Stimulated activated CD8-positive, alpha-beta memory T cell treated with anti-CD3 and anti-CD28 coated beads, Interleukin-2, amount 100 ng/mL, for 48 hours (primary cell): ENCODE measurements at places on chromosomes 6 and 20.

DNA sequence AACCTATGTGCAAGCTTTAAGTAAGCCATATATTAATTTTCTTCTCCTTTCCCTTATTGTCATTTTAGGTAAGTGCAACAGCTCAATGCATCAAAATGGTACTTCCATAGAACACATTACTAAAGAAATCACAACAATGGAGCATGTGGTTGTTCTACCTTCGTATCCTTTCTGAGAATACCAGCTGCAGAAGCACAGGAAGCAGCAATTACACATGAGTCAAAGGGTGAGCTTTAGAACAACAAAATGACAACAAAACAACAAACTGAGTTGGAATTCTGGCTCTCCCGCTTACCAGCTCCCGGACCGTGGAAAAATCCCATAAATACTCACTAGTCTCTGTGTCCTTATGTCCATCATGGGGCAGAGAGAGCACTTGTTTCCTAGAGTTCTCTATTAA is 108.9 kb downstream of the BCAS1 start:
- no peak for DNase-seq

- DNase-seq: no peak
Measured at GRCh38 chr6:104713982-104714381, 145.7 kb downstream of the HACE1 start.

DNA sequence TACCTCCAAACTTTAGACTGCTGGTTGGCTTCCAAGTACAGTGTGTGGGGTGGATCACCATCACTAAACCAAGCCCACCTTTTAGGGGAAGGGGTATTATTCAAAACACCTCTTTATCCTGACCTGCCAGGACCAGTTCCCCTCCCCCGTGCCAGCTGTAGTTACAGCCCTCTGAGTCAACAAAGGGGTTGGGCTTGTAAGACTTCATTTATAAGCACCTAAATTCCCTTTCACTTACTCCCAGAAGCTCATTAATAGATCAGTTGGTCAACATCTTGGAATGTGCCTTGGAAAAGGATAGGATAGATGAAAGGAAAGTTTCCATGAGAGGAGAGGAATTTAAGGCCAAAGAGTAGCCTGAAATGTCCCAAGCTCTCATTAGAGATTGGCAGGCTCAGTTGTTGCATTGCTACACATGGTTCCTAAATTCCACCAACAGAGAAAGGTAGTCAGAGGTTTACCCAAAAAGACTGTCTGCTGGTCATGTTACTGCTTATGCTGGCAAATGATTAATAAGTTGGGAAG is 59.2 kb downstream of the TNFAIP3 start:
- DNase-seq: peak; percentile 40

DNA sequence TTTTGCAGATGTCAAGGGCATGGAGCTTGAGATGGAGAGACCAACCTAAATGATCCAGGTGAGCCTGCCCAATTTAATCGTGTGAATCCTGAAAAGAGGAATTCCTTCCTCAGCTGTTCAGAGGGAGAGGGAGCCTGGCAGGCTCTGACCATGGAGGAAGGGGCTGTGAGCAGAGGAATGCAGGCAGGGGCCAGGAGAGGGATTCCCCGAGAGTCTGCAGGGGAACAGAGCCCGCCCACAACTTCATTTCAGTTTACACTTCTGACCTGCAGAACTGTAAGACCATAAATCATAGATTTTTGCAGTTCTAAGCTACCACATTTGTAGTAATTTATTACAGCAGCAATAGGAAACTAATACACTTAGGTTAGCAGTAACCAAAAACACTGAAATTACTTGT is 164.1 kb downstream of the TBXT start:
- no peak for DNase-seq

DNA sequence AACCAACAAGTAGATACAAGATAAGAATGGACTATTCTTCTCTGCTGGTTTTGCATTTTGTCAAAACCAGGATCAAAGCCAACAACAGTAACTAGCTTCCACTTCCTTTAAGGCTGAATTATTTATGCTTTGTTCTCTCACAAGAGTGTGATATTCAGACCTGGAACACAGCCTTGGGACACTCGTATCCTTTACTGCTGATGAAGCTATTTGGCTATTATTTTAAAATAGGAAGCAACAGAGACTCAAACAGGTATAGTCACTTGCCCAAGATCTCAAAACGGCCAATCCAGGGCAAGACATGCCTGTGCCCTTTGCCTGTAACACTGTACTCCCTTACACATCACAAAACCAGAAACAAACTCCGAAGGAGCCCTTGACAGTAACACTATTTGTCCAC is 19.9 kb downstream of the SPTLC3 start:
- no peak for DNase-seq

GRCh38 chr6:10643201-10643651 is 51.2 kb downstream of the C6orf52 start:
- DNase-seq: no peak

GRCh38 chr6:106974999-106975737 is 639 bp upstream of the CD24 start:
- DNase-seq: no peak

DNA sequence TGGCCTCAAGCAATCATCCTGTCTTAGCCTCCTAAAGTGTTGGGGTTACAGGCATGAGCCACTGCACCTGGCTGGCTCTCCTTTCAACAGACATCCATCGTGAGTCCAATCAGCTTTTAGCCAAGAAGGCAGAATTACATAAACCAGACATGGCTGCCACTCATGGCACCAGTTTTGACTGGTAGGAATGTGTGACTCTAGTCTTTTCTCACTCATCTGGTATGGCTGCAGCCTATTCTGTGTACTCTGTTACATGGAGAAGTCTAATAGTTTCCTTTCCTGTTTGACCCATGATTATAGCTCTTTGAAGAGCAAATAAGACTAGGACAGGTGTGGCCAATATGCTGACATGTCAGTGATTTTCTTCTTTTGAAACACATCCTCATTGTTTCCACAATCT is 27.0 kb upstream of the RNF144B start:
- no peak for DNase-seq

- DNase-seq: no peak
Measured at GRCh38 chr6:80610846-80611245, 504.4 kb downstream of the BCKDHB start.

GRCh38 chr20:52083627-52084232 is 107.8 kb downstream of the ZFP64 start:
- no peak for DNase-seq

DNA sequence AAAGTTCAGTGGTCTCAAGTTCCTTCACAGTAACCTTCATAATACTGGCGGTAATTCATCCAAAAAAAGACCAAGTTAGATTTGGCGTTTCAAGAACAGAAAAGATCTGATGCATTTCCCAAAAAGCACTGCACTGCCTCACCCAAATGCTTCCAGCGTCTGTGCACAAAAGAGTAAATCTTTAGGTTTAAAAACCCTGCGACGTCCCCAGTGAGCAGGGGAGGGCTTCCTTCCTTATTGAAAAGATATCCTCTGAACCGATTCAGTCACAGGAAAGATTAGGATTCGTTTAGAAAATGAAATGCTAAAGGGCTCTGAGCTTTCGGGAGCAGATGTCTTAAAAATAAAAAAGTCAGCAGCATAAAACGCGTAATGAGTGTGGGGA is 654 bp downstream of the TBC1D7 start:
- DNase-seq: no peak

- no peak for DNase-seq
Measured at GRCh38 chr6:44918671-44919296, 409.3 kb upstream of the RUNX2 start.

- DNase-seq: no peak
Measured at GRCh38 chr6:34243131-34243771, 5.6 kb downstream of the SMIM29 start.

DNA sequence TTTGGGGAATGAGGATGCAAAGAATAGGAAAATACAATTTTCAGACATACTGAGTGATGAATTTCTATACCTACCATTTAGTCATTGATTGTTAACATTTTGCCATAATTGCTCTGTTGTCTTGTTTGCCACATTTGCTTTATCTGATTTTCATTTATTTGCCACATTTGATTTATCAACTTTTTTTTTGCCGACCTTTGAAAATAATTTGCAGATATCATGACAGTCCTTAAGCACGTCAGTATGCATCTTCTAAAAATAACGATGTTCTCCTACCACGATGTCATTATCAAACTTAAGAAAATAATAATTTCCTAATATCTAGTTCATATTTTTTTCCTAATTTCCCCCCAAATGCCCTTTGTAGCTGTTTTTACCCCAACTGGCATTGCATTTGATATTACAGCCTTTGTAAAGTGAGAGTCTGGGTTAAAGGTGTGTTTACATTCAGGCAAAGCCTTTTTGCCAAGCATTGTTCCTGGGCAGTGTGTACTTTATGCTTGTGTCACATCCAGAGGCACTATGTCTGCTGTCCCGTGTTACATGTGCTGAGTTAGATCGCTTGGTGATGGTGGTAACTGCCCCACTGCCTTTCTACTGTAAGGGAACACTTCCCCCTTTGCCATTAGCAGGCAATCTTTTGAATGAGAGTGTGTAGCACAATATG is 26.4 kb downstream of the SEC23B start:
- DNase-seq: no peak

- no peak for DNase-seq
Measured at GRCh38 chr20:54550776-54551396, 75.5 kb downstream of the DOK5 start.

DNA sequence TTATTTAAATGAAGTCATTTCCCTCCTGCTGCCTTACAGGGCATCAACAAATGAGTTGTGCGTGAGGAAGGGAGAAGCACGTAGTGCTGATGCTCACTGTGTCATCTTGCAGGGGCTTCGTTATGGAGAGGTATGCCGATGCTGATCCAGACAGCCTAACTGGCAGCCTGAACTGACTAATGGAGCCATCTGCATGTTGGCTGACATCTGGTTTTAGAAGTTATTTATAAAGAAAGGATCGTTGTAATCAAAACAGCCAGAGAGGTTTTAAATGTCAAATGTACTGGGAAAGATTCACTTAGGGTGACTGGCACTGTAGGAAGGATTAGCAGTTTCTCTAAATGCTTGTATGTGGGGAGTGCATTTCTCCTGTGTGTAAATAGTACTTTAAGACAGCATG is 54.6 kb downstream of the FARS2 start:
- DNase-seq: no peak

DNA sequence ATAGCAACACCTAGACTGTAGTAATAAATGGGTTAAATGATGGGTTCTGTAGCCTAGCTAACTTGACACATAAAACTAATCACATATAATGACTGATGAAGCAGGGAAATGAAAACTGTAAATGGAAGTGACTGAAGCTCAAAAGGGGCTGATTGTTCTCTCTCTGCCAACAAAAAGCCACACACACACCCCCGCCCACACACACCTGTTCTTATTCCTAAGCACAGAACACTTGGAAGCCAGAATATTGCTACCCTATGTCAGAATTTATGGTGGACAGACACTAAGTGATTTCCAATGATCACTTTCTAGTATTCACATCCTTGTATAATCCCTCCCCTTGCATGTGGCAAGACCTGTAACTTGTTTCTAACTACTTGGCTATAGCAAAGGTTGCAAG is 603.5 kb downstream of the UTRN start:
- no peak for DNase-seq

DNA sequence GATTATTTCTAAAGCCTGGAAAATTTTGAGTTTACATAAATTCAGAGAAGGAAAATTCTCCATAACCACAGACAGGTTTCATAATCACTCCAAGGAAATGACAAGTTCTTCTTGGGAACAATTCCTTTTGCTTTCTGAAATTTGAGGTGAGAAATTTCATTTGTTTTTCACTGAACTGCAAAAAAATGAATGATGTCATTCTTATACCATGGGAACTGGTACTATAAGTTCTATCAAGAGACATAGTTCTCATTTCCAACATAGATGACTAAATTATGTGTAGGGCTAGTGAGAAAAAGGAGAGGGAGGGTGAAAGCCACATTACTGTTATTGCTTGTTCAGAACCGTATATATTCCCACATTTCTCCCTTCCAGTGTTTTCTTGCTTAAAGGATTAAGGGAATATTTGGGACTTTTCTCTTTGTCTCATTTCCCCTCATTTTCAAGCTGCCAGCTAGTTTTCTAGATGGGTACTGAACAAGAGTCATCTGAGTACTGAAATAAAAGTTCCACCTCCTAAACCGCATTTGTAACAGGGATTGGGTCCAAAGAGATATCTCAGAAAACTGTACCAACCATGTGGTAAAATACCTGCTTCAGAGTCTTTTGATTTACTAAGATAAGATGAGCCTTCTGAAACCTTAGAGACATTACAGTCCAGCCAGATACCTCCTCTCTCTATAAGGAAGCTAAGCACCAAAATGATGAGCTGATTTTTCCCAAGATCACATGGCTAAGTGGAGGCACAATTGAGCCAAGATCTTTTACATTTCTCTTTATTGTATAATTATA is 144.3 kb upstream of the PRDM1 start:
- DNase-seq: no peak

- DNase-seq: no peak
Measured at GRCh38 chr6:2865270-2865669, 23.6 kb upstream of the SERPINB1 start.

DNA sequence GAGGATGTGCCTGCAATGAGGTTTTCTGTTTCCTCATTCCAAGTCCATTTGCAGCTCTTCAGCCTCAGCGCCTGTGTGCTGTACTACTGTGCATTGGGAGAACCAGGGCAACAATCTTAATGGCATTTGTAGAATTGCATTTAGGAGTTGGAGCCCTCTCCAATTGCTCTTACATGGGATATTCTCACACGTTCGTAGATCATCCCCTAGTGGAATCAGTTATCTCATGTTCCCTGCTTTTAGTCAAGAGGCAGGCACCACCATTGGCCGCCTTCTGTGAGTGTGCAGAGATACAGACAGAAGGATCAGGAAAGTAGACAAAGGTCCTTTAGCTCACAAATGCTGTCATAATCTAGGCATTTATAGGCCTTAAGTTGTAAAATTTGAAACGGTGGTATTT is 84.2 kb upstream of the RGS17 start:
- no peak for DNase-seq

DNA sequence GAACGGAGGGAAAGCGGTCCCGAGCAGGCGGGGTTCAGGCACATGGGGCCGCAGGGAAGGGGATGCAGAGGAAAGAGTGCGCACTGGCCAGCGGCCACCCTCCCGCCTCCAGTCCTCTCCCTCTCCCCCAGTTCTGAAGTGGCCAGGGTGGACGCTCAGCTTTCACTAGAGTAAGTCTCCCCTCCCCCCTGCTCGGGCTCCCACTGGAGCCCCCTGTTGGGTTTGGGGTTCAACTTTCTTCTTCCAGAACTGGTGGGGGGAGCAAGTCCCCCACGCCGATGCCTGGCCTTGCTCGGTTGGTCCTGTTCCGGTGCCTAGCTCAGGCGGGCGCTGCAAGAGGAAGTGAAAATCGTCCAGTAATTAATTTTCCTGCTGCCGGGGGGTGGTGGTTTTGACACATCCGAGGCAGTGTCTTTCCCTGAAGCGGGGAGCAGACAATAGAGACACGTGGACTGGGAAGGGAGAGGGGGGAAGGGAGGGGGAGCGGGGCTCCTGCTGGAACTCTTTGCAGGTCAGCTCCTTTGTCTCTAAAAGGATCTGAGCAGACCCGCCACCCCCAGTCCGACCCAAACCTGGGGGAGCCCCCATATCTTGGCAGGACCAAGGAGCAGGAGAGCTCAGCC is 824 bp upstream of the SCRT2 start:
- DNase-seq: no peak
